Stimulated activated CD4-positive, alpha-beta T cell treated with anti-CD3 and anti-CD28 coated beads, TNF-alpha, amount 100 ng/mL, for 4 hours (primary cell): ENCODE measurements at places on chromosomes 13 and 19.
A peak's percentile ranks its signal among the peaks of the same experiment; 100 is the strongest.

GRCh38 chr19:14901675-14902260 is 15.8 kb upstream of the OR7A17 start:
- no peak for DNase-seq

GRCh38 chr19:688992-689391 is 6.3 kb downstream of the PRSS57 start:
- no peak for DNase-seq

DNA sequence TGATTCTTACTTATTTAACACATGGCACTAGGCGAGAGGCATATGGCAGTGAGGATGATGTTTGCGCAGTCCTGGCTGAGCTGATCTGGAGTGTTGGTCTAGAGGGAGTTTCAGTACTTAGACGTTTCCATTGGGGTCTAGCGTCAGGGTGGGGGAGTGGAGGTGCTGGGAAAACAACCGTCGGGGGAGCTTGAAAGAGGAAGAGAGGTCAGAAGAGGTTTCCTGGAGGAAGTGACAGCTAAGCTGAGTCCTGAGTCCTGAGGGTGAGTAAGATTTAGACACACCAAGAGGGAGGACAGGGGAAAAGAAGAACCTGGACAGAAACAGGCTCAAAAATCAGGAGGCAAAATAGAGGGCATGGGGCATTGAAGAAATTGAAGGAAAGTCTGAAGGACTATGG is 81.4 kb downstream of the ALOX5AP start:
- no peak for DNase-seq

DNA sequence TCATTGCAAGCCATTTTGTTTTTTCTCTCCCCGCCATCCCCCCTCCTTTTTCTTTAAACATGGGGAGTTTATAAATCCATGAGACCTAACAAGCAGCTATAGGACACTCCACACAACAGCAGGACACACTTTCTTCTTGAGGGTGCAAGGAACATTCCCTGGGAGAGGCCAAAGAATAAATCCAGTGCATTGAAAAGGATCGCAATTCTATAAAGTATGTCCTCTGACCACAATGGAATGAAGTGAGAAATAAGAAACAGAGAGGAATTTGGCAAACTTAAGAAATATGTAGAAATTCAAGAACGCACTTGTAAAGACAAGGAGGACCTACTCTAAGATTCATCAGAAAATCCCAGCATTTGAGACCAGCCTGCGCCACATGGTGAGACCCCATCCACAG is 11.9 kb downstream of the KLF2 start:
- DNase-seq = no peak

GRCh38 chr19:7940841-7941240 is 2.6 kb downstream of the TIMM44 start:
- DNase-seq = no peak

DNA sequence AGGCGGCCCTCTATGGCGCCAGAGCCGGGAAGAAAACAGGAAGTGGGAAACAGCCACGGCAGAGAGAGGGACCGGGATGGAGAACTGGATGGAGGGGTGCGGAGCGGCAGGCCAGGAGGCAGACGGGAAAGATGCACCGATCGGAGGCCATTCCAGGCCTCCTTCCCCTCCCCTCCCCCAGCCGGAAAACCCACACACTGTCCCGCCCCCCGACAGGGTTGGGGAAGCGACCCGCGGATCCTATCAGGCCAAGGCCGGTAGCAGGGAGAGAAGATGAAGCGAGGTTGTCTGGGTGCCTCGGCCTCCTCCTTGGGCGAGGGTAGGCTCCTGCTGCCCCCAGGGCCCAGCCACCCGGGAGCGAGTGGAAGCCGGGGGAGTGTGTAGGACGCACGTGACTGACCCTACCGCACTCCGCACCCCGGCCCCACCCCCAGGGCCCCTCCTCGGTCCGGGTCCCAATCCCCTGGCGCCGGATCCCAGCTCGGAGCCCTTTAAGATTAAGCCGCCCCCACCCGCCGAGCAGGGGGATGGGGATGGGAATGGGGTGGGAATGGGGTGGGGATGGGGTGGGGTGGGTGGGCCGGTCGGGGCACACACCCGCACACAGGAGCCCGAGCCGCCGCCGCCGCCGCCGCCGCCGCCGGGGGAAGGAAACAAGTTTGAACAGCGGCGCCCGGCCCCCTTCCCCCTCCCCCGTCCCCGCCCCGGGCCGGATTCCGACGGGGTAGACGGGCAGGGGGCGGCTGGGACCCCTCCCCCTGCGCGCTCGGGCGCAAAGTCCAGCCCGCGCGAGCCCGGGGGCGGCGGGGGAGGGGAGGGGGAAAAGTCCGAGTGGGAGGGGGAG is 1.5 kb downstream of the ERF start:
- DNase-seq = peak; percentile 58

- DNase-seq = no peak
These were observed 320.3 kb downstream of the ATP8A2 start for GRCh38 chr13:25692099-25692498.

- no peak for DNase-seq
These were observed 195.2 kb downstream of the TEX29 start for GRCh38 chr13:111515635-111516034.

DNA sequence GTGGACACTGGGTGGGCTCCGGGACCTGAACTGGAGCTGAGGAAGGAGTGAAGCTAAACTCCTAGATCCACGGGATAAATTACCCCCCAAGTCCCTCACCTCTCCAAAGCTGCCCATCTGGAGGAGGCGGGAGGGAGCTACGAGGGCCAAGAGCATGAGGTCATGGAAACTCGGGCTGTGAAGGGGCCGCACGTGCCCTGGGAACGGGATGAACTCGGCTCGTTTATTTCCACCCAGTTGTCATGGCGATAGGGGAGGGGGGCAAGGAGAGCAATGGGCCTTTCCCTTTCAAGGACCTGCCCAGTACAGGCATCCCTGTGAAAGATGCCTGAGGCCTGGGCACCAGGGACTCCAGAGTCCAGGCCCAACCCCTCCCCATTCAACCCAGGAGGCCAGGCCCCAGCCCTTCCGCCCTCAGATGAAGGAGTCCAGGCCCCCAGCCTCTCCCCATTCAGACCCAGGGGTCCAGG is 3.8 kb downstream of the PPP1R12C start:
- no peak for DNase-seq

DNA sequence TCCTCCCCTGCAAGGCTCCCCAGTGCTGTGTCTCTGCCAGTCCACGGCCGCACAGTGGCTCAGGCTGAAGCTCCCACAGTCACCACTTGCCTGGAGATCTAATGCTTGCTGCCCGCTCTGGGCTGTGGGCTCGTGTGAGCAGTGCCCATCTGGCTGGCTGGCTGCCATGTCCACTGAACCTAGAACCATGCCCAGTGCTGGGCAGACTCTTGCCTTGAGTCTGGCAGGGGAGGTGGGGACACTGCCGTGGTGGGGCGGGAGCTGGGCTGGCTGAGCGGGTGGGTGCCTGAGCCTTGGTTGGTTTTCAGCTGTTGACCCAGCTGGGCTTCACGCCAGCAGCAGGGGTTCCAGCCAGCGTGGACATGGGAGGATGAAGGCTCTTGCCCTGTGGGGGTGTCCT is 52.3 kb downstream of the CRTC1 start:
- no peak for DNase-seq

GRCh38 chr13:21176215-21176981 is at the start of the genes MRPL57 and SKA3:
Gene MRPL57, plus strand, starts transcription at chr13:21176658. Its CDS starts 259 bp downstream, at chr13:21176917.
Gene SKA3, minus strand, starts transcription at chr13:21176552. Its CDS starts 75 bp downstream, at chr13:21176477.
- peak; percentile 87 for DNase-seq

DNA sequence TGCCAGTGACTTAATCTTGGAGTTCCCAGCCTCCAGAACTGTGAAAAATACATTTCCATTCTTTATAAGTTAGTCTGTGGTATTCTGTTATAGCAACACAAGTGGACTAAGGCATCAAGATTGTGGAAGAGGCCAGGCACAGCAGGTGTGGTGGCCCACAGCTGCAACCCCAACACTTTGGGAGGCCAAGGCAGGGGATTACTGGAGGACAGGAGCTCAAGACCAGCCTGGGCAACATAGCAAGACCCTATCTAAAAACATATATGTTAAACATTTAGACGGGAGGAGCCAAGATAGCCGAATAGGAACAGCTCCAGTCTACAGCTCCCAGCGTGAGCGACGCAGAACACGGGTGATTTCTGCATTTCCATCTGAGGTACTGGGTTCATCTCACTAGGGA is 310.4 kb downstream of the FOXO1 start:
- DNase-seq = no peak

DNA sequence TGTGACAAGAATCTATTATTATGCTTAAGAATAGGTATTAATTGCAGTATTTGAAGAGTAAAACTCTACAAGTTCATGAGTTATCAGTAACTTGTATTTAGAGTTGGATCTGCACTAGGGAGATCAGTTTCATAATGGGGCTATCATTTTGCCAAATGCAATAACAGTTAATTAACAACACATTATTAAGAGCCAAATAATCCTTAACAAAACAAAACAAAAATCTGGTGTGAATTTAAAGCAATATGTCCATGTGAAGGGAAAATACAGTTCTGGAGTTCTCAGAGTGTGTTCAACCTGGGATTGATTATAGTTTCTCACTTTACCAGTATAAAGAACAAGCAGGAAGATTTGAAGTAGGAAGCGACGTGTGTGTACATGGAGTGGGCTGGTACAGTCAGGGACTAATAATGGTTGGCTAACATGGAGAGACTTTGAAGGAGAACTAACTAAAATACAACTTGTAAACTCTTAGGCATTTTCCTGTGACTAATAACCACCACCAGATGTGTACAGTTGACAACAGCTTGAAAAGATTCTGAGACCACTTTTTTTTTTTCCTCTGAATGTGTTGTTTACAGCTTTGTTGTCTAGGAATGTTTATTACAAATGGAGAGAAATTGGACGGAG is 58.5 kb downstream of the POSTN start:
- no peak for DNase-seq
